Hematopoietic multipotent progenitor cell treated with erythropoietin and hydrocortisone succinate and interleukin-3 and kit ligand, for 17 days (in vitro differentiated cells): ENCODE measurements at places on chromosomes 3 and 15.

- DNase-seq, result no peak
These were observed 361.0 kb upstream of the IL12A start for GRCh38 chr3:159627634-159628033.

DNA sequence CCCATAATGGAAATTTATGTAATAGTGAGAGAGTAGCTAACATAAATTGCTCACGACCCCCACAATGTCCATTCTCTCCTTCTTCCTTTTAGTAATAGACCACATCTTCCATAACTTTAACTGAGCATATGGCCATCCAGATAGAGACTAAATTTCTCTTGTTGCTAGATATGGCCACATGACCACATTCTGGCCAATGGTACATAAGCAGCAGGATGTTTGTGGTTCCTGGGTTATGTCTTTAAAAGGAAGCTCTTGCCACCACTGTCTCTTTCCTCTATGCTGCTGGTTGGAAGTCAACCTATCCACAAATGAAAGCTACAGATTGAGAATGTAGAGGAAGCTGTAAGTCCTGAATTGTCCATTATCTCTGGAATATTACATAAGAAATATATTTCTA, 59.7 kb upstream of the NPHP3 start:
- DNase-seq, result no peak

- no peak for DNase-seq
These were observed 56.5 kb downstream of the SEMA3G start for GRCh38 chr3:52388348-52388821.

DNA sequence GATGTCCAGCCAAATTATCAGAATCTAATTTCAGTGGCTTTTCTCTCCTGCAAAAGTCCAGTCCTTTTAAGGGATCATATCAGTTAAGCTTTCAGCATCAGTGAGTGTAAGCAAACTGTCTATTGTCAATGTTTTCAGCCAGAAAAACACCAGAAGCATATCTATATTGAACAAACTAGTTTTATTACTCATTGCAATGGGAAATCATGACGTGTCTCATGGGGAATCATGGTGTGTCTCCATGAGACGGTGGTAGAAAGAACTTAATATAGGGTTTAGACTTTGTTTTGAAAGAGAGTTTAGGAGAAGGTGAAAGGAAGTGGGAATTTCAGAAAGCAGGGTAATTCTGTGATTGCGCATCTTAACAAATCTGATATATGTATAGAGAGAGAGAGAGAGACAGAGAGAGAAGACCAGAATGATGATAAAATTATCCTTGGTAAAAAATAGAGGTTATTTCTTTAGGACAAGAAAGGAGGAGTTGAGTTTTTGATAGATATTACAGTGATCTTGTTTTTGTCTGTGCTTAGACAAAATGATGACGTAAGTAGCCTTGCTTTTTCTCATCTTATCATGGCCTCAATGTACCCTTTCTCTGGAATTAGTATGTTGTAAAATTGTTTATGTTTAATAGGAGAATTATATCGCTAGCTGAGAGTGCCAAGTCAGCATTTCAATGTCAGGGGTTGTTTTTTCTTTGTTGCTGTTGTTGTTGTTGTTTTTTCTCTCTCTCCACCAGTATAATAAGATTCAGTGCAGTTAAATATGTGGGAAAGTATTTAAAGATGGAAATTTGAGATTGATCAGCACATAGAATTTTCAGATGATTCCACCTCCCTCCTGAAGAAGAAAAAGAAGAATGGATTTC, 129.9 kb upstream of the OSTN start:
- DNase-seq, result no peak

DNA sequence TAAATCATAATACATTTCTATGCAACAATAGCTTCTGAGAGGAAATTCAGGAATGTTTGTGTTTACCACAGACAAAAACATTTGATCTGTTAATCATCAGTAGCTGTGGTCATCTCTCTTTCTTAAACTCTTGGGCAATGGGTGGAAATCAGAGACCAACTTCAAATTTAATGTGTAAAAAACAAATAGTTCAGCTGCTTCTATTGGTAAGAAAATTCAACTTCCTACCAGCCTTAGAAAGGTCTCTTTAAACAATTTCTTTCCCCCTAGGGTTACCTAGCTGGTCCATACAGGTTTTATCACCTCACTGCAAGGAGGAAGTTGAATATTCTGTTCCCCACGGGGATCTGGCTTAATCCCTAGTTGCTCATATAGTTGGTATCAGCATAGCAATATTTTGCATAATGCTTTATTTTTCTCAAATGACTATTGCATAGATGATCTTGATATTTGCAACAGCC, 20.3 kb upstream of the PPP4R2 start:
- no peak for DNase-seq

- no peak for DNase-seq
These were observed 306.0 kb downstream of the WDR72 start for GRCh38 chr15:53453253-53454105.

DNA sequence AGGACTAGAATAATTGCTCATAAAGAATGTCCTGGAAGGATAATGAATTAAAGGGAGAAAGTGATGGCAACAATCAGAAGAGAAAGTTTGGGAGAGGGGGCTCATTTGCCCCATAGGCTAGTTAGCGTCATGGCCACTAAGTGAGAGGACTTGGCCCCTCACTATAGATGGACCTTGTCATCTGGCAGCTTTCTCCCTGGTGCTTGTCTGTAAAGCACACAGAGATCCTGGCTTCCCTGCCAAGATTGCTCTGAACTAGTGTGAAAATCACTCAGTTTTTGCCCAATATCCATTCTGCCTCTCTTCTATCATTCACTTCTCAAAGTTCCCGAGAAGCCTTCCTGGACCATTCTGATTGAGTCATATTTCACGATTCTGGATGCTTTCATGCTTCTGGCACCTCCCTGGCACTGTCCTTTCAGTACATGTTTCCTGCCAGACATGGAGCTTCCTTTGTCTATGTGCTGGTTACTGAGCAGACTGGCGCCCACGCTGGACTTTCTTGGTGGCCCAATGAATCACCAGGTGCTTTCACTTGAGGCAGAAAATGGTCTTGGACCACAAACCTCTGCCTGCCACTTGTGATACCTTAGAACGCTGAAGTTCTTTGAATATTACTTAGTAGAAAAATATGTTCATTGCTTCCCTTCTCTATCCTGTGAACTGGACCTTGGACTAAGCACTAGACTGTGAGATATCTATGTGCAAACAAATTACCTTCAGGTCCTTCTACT, 709.6 kb upstream of the CFAP20DC start:
- DNase-seq, result no peak

DNA sequence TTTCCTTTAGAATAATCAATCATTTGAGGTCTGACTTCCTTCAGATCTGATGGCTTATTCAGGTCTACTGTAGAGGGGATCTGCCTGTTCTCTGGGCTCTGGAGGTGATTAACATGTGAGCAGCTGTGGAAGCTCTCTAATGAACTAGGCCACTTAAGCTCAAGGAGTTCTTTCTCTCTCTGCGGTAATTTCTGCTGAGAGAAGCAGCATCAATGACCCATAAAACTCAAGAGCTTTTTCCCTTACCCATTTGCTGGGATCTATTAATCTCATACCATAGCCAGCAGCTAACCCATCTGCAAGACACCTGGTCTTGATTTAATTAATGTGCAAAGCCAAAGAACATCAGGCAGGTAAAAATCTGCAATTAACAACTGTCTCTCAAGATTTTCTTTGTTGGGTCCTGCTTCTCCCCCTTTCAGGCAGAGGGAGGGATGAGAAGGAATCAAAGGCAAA, 73.2 kb upstream of the DLG1 start:
- DNase-seq, result no peak

DNA sequence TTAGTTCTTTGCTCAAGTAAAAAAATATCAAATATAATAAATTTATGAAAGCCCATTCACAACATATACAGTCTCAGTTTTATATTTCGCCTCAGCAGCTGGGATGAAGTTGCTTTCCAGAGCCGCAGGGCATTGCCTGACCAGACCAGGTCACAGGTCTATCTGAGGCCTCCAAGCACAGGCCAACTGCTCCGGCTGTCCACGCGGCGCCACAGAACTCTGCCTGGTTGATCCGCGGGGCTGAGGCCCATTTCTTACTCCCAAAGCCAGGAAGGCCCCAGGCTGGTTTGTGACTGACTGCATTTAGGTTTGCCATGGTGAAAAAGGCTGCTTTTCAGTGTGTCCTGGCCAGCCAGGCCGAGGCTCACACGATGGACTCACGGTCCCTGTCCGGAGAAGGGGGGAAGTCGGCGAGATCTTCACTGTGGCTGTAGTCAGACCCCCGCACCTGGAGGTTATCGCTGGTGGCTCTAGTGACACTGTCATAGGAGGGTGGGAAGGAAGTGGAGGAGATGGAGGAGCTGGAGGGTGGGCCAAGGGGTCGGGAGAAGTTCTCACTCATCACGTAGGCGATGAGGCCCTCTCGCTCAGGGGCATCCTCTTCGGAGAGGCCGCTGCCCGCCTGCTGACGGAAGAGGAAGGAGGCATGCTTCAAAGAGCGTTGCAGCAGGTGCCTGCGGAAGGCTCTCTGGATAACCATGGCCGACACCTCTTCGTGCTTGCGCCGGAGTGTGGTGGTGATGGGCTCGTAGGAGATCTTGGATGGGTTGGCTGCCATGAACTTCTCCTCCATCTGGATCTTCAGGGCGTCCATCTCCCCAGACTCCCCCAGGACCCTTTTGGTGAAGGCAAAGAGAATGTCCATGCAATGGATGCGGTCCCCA, 54.1 kb downstream of the EXOG start:
- no peak for DNase-seq

- DNase-seq, result no peak
These were observed 31.2 kb upstream of the CMTM7 start for GRCh38 chr3:32360493-32360827.

DNA sequence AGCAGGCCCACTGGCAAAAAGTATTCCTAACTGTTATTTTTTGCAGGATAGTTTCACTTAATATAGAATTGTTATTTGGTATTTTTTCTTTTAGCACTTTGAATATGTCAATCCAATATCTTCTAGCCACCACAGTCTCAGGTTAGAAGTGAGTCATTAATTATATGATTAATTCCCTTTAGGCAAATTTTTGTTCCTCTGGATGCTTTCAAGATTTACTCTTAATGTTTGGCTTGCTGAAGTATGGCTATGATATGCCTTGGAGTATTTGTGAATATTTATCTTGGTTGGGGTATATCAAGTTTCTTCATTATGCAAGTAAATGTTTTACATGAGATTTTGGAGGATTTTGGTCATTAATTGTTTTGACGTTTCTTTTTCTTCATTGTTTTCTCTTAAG, 152.1 kb upstream of the ALCAM start:
- DNase-seq, result no peak

- DNase-seq, result no peak
These were observed at the start of gene TXNRD3 for GRCh38 chr3:126654571-126655383. TSS of gene TXNRD3 (minus strand) at chr3:126655124.

GRCh38 chr15:74200871-74201419, 1.6 kb downstream of the STRA6 start:
- no peak for DNase-seq

DNA sequence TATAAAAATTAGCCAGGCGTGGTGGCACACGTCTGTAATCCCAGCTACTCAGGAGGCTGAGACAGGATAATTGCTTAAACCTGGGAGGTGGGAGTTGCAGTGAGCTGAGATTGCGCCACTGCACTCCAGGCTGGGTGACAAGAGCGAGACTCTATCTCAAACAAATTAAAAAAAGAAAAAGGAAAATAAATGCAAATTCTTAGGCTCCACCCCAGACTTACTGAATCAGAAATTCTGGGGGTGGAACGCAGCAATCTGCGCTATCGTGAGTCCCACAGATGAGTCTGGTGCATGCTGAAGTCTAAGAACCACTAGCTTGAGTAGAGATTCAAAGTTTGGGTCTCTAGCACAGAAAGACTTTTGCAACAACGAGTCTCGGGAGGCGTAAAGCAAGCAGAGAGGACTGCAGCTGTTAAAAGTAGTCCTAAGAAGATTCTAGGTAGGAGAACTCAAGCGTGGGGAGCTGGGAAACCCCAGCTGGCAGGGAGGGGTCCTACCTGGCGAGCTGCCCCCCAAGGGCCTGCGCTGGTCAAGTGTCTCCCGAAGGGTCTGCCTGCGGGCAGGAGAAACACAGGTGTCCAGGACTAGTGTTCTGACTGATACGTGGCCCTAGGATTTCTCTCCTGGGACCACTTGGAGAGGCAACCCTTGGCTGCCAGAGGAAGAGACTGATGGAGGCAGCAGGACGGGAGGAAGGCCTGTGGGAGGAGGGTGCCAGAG, 21.9 kb downstream of the CEP19 start:
- no peak for DNase-seq

- DNase-seq, result no peak
These were observed 58.0 kb downstream of the GPR160 start for GRCh38 chr3:170095771-170096170.

DNA sequence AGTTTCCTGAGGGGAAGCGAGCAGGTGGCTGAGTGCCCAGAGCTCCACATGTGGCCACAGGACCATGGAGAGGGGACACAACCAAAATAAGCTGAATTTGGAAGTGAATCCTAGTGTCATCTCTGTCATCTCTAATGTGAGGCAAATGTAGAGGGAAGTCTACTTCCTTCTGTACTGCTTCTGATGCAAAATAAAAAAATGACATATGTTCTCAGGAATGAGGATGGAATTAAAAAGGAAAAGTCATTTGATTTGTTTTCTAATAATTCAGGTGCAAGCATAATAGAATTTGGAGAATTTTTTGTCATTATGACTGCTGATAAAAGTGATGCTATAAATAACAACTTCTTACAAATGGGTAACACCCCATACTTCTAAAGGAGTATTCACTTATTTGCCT, 59.5 kb upstream of the POU1F1 start:
- DNase-seq, result no peak

GRCh38 chr3:102078854-102079808, 229.8 kb downstream of the NFKBIZ start:
- no peak for DNase-seq

- DNase-seq, result no peak
These were observed 3.9 kb upstream of the ATP11B start for GRCh38 chr3:182789371-182789770.

DNA sequence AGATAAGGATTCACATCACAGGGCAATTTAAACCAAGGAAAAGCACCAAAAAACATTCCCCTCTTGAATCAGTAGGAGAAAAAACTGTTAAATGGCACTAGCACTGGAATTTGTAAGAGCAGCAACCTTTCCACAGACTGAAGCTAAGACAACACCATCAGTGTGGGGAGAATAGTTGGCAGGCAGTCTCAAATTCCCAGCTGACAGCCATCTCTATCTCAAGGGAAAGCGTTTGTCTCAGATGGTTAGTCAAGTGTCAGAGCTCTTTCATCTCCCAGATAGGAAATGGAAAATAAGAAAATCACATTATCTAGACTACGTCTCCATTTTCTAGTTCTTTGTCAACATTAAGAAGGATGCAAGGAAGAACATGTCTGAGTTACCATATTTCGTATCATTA, 228.7 kb downstream of the WDR72 start:
- DNase-seq, result no peak
